ENCODE measurements at places on chromosomes 1 and 21.

DNA sequence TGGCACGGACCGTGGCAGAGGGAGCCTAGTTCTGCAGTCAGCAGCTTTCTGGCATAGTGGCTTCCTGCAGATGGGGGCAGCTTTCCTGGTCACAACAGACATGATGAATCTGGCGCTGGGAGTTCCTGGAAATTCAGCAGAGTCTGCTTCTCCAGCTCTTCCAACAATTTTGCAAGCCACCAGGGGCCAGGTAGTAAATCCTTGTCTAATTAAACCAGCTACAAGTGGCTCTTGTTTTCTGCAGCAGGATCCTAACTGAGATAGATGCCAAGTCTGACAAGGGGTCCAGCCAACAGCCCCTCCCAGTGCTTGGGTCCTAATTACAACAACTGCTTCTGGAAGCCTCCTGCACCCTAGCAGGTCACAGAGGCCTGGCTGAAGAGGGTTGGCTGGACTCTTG is 35.8 kb downstream of the TRIM62 start:
- no peak for DNase-seq

DNA sequence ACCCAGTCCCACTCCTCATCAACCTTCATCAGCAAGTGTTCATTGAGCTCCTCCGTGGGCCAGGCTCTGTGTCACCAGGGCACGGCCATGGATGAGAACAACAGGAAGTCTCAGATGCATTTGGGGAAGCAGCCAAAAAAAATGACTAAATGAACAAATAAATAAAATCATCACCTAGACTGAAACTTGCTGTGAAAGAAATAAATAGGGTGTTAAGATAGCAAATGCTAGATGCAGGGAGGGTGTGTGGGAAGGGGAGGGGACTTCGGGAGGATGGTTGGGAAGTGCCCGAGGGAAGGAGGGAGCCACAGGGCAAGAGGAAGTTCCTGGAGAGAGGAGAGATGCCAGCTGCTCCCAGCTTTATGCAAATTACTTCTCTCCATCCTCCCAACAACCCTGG is 696.7 kb downstream of the PTPRU start:
- no peak for DNase-seq

- DNase-seq = no peak
Measured at GRCh38 chr1:100222428-100222827, 27.2 kb downstream of the DBT start.

DNA sequence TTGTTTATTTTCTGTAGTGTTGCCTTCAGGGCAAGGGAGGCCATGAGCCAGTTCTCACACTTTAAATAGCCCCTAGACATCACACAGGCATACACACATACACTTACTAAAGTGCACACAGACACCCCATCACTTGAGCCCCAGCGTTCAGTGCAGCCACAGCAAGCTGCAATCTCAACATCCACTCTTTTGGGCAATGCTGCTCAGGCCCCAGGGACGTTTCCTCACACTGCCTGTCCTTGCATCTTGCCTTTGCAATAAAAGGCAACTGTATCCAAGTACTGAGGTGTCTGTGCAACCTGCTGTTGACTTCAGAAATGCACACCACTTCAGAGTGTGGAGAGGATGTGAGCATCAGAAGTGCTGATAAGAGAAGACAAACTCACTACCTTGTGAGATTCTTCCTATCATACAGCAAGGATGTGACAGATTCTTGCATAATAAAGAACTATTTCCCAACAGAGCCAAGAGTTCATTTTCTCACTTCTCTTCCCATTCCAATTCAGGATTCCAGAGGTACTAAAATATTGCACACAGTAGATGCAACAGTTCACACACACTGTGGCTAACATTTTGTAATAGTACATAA is 36.2 kb downstream of the IRF2BP2 start:
- DNase-seq = no peak

DNA sequence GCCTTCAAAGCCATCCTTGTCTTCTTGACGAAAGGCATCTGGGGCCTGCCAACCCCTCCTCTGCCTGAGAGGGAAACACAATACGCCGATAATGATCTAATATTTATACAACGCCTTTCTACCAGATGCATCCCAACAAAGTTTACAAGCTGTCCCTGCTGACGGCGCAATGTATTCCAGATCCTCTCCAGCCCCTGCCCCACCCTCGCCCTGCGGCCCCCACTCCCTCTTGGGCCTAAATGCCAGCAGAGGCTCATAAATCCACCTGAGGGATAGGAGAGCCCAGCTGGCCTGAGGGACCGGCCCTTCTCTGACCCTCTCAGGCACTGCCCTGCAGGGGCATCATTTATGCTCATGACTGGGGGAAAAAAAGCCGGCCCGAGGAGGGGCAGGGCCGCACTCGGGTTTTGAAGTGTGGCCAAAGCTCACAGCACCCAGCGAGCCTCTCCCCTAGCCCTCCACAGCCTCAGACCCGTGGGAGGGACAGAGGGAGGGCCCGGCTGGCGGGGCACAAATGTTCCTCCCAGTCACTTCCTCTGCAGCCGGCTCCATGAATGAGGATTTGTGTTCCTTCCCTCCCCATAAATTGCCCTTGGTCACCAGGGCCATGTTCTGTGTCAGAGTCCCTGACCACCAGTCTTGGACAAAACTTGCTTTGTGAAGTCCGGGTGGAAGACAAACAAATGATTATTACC is 140.3 kb downstream of the FOXD2 start:
- no peak for DNase-seq

DNA sequence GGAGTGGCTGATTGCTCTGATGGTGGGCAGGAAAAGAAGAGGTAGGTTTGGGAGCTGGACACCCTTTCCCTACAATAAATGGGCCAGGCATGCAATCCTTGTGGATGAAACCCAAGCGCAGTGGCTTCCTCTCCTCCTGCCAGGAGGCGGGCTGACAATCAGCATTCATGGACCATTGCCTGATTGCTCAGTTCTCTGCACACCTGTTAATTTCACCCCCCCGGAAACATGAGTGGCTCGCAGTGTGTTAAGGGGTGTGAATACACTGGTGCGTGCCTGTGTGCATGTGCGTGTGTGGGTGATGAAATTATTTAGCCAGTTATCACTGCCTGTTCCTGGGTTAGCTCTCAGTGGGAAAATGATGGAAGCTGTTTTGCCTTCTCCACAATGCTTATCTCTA is 310.7 kb downstream of the PCP4 start:
- no peak for DNase-seq

DNA sequence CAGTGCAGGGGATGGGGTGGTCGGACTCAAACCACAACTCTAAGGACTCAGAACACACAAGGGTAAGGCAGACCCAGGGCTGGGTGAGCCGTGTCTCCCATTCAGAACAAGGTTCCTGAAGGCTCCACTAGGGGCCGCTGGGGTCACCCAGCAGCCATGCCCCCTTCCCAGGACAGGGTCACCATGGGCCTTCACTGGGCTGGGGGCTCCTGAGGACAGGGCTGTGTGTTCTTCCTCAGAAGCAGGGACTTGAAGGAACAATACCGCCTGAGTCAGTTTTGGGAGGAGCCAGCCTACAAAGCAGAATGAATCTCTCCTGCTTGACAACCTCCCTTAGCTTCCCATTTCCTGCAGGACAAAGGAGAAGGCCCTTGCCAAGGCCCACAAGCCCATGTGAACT is 15.4 kb downstream of the RIMS3 start:
- DNase-seq = no peak

- no peak for DNase-seq
Measured at GRCh38 chr1:168057921-168058320, 78.8 kb downstream of the GPR161 start.

DNA sequence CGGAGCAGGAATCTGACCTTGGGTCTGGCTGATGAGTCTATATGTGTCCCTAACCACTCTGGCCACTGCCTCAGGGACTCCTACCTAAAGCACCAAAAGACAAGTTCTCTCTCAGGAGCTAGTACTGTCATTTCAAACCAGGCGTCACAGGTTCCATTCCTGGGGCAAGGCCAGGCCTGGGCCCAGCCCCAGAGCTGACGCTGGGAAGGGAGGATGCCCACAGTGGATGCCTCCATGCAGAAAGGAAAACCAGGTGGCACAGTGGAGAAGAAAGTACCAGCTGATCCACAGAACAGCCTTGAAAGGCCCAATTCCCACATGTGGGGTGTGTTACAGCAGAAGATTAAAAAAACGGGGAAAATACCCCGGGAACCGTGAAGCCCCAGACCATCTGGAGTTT is 77.4 kb downstream of the DMRTB1 start:
- no peak for DNase-seq

DNA sequence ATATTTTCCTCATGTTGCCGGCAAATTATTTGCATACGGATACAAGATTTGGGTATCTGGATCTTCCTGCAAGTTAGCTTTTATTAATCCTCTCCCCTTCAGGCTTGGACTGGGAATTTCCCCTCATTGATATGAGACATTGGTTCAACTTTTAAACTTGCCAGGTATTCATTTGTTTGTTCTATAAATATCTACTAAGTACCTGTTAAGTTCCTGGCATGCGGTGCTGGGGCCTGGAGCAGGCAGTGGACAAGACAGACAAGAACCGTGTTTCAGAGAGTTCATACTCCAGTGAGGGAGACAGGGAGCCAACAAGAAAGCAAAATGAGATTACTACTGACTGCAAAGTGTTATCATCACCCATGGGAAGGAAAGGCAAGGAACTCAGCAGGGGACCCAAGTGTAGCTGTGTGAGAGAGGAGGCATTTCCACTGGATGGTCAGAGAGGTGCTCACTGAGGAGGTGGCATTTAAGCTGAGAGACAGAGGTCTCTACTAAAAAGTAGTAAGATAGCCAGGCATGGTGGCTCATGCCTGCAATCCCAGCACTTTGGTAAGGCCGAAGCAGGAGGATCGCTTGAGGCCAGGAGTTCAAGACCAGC is 39.1 kb upstream of the FHAD1 start:
- no peak for DNase-seq

- no peak for DNase-seq
Measured at GRCh38 chr1:197171531-197171930, 25.1 kb upstream of the ASPM start.

DNA sequence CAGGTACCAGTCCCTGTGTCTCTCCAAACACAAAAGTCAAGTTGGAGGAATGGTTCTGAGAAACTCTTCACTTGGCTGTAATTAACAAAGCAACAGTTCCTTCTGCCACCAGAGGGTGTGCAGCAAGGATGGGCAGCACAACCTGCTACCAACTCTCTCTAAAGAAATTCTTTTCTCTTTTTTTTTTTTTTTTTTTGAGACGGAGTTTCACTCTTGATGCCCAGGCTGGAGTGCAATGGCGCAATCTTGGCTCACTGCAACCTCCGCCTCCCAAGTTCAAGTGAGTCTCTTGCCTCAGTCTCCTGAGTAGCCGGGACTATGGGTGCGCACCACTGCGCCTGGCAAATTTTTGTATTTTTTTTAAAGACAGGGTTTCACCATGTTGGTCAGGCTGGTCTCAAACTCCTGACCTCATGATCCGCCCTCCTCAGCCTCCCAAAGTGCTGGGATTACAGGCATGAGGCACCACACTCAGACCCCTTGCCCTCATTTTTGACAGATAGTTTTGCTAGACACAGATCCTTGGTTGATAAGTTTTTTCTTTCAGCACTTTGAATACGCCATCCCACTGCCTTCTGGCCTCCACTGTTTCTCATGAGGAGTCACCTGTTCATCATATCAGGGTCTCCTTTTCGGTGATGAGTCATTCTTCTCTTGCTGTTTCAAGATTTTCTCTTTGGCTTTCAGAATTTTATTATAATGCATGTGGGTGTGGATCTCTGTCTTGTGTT is 12.1 kb upstream of the DEGS1 start:
- DNase-seq = peak; percentile 60

DNA sequence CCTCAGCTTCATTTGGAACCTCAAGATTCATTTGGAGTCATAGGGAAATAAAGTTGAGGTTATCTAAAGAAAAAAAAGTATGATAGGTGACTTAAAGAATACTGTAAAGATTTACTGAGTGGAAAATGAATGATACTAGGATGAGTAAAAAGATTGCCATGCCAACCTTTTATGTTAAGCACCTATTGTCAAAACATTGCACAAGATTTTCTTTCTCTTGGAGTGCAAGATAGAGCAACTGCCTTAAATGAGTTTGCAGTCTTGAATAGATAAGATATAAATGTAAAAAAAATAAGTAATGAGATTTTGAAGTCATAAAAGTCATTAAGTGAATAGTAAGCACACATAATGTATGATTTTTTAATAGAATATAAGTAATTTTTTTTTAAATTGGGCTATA is 5.1 kb upstream of the ANGPTL1 start:
- DNase-seq = no peak

- DNase-seq = no peak
Measured at GRCh38 chr1:175373786-175374623, 181.4 kb upstream of the KIAA0040 start.

- DNase-seq = no peak
Measured at GRCh38 chr1:34013958-34014737, 150.3 kb downstream of the HMGB4 start.

- DNase-seq = no peak
Measured at GRCh38 chr1:67771152-67771551, 62.1 kb downstream of the GNG12 start.

GRCh38 chr1:87840767-87841166 is 512.1 kb downstream of the LMO4 start:
- no peak for DNase-seq

DNA sequence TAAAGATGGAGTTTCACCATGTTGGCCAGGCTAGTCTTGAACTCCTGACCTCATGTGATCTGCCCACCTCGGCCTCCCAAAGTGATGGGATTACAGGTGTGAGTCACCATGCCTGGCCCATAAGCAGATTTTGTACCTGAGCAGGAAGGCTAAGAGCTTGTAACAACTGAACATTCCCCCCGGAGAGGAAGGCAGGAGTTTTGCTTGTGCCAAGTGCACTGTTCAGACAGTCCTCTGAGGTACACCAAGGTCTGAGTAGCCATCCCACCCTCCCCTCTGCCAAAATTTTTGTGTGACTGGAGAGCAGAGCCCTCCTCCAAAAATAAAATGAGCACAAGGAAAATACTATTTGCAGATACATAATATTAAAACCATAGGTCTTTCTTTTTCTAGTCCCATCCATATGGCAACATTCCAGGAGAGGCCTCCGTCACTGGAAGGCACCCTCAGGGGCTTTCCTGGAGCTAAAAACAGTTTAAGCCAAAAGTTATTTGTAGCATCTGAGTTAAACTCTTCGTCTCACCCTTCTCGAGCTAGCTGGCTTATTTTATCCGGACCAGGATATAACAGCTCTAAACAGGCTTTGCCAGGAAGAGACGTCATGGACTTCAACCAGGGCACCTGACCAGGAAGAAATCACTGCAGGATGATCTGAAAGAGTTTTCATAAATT is 27.2 kb downstream of the CAPN2 start:
- DNase-seq = no peak

DNA sequence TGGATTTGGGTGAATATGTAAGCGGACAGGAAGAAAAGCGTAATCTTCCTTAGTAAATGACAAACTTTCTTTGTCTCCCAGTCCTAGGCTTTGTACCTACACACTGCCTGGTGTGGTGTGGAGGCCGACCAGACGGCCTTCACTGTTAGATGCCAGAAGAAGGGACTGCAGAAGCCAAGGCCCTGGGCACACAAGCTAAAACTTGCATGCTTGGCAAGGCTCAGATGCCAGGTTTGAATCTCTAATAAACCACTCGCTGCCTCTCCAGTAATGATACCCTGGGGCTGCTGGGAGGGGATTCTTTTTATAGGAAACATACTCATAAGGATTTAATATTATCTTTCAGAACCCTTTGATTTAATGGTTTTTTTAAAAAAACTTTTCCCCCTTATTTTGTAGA is 263.8 kb downstream of the PTPRC start:
- DNase-seq = no peak
